MG63 (cell line): ENCODE measurements at places on chromosomes 2 and 18.

- no peak for DNase-seq
Observed at GRCh38 chr18:30971338-30971956, 71.1 kb downstream of the DSC3 start.

GRCh38 chr2:66753660-66754059 is 318.7 kb downstream of the MEIS1 start:
- DNase-seq: no peak

DNA sequence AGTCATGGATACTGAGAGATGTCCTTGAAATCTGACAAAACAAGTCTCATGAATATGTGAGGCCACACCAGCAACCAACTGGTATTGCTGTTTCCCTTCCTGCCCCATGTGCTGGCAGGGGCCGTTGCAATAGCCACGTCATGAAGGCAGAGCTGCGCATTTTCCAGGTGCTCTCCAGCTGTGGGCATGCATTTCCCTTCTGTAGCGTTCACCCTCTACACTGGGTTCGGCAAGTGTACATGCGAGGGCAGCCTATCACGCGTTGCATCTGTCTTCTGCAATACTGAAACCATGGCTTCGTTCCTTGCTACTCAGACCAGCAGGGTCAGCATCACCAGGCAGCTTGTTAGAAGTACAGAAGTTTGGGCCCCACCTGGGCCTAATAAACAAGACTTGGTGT is 17.4 kb downstream of the ARL4C start:
- no peak for DNase-seq

DNA sequence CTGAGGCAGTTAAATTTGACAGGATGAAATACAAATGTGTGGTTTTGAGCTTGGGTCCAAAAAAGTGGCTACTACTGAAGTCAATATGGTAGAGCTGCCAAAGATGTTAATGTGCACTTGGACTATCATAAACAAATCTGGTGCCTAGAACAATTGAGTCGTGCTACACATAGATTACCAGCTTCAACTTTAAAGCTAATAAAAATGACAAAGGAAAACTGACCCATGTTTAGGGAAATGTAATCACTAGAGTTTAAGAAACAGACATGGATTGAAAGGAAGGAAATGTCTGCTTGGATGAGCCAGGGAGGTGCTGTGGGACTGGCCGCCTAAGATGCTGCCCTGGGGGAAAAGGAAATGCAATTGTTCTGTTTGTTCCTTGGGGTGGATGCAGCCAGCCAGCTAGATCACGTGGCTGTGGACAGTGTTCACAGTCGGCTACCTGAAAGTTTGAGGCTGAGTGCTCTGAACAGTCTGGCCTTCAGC is 36.6 kb downstream of the CYB5A start:
- DNase-seq: no peak

DNA sequence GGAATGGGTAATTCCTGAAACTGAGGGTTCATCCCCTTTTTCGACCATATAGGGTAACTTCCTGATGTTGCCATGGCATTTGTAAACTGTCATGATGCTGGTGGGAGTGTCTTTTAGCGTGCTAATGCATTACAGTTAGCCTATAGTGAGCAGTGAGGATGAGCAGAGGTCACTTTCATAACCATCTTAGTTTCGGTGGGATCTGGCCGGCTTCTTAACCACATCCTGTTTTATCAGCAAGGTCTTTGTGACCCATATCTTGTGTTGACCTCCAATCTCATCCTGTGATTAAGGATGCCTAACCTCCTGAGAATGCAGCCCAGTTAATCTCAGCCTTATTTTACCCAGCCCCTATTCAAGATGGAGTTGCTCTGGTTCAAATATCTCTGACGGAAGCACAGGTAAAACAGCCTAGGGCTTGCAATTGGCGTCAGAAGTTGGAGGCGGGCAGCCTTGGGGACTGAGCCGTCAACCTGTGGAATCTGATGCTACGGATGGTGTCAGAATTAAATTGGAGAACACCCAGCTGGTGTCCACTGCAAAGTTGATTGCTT is 19.5 kb downstream of the RALBP1 start:
- no peak for DNase-seq

GRCh38 chr2:35339211-35339610 is 1016.4 kb upstream of the CRIM1 start:
- DNase-seq: no peak

GRCh38 chr2:25757906-25758305 is 84.5 kb upstream of the DTNB start:
- no peak for DNase-seq

DNA sequence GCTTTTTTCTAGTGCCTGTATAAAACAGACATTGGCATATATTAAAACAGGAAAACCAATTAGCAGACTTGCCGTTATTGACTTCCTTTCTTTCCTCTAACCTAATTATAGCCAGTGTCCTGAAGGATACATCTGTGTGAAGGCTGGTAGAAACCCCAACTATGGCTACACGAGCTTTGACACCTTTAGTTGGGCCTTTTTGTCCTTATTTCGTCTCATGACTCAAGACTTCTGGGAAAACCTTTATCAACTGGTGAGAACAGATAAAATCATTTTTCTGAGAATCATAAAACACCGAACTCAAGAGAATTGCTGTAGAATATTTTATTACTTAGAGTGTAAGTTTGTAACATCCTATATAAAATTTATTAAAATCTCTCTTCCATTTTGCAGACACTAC is 74.3 kb downstream of the SCN2A start:
- DNase-seq: no peak

DNA sequence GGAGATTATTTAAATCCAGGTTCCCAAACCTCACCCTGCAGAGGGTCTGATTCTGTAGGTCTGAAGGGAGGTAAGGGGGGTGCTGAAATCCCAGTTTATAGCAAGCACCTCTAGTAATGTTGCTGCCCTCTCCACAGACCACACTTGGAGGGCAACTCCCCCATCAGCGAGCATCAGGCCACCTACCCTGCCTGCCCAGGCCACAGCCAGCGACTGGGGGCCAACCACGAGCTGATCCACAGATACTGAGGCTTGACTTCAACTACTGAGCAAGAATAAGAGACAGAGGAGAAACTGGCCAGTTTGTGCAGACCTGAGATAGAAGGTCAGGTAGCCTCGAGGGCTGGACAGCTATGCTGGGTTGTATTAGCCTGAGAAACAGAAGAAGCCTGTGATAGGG is 36.3 kb upstream of the LBH start:
- no peak for DNase-seq

DNA sequence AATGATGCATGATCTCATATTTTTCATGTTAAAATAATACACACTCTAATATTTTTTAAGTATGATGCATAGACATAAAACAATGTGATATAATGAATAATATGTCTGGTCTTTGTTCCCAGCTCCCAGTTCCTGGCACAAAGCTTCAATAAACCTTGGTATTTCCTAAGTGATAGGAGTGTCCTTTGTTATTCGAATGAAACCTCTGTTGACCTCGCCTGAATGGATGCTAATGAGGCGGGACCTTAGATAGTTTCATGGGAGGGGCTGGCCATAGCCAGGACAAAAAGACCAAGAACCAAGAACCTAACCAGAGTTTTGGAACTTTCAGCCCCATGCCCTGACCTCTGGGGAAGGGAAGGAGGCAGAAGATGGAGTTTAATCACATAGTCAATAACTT is 257.7 kb upstream of the COPS8 start:
- no peak for DNase-seq

- DNase-seq: peak; percentile 7
Observed at GRCh38 chr18:68215931-68216330, 499.0 kb downstream of the TMX3 start.

DNA sequence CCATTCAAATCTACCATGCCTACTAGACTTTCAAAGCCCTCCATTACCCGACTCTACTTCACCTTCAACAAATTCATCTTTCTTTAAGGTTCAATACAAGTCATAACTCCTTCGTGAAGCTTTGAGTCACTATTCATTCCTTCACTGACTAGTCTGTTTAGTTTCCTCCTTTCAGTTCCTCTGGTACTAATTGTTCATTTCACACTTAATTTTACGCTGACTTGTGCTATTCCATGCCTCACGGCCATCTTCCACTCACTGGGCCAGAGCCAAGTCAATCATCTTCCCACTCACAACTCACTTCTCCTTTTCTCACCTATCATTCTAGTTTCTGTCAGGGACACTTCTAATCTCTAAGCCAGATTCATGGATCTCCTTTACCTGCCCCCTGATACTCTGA is 136.2 kb downstream of the MTX2 start:
- DNase-seq: no peak

DNA sequence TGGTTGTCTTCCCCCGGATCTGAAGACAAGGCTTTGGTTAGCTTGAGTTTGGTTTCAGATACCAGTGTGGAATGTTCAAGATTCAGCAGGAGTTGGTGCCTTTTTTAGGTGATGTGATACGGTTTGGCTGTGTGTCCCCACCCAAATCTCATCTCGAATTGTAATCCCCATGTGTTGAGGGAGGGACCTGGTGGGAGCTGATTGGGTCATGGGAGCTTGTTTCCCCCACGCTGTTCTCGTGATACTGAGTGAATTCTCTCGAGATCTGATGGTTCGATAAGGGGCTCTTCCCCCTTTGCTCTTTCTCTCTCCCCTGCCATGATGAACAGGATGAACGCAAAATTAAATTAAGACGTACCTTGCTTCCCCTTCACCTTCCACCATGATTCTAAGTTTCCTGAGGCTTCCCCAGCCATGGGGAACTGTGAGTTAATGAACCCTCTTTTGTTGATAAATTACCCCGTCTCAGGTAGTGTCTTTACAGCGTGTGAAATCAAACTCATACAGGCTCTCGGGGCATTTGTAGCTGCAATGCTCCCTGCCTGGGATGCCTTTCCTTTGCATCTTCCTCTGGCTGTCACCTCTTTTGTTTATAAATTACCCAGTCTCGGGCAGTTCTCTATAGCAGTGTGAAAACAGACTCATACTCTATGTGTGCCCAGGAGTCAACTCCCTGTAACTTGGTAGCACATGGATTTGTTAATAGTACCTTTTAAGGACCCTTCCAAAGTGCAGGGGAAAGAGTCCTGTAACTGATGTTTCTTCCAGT is 21.3 kb downstream of the PDCD1 start:
- DNase-seq: no peak

GRCh38 chr2:134466141-134466540 is 212.3 kb downstream of the MGAT5 start:
- no peak for DNase-seq

DNA sequence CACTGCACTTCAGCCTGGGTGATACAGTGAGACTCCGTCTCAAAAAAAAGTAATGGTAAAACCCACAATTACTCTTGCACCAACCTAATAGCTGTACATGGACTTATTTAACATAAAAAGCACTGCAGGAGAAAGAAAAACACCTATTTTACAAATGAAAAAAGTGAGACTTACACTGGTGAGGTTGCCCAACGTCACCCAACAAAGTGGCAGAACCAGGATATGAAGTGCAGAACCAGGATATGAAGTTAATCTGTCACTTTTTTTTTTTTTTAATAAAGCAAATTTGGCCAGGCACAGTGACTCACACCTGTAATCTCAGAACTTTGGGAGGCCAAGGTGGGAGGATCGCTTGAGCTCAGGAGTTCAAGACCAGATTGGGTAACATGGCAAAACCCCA is 13.5 kb upstream of the STK17B start:
- DNase-seq: no peak

DNA sequence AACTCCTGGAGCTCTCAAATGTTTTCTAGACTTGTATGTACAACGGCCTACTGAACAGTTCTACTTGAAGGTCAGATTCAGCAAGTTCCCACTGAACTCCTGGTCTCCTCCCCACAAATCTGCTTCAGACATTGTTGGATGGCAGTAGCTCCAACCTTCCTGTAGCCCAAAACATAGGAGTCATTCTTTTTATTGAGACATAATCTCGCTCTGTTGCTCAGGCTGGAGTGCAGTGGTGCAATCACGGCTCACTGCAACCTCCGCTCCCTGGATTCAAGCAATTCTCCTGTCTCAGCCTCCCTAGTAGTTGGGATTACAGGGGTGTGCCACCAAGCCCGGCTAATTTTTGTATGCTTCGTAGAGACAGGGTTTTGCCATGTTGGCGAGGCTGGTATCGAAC is 47.3 kb downstream of the QPCT start:
- no peak for DNase-seq

DNA sequence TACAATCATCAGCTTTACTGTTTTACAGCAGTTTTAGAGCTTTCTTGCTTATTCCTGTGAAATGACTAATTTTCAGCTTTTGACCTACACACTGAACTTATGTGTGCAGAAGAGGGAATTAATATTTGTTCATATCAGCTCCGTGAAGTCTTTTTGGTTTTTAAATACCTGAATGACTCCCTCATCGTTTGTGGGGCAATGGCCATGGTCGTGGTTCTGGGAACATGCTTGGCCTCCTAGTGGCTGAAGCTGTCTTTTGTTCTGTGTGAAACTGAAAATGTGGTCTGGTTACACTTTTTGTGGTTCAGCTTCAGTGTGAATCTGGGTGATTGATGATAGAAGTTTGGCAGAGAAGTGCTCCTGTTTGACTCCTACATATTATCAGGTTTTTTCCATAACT is 408.1 kb downstream of the THSD7B start:
- DNase-seq: peak; percentile 4

DNA sequence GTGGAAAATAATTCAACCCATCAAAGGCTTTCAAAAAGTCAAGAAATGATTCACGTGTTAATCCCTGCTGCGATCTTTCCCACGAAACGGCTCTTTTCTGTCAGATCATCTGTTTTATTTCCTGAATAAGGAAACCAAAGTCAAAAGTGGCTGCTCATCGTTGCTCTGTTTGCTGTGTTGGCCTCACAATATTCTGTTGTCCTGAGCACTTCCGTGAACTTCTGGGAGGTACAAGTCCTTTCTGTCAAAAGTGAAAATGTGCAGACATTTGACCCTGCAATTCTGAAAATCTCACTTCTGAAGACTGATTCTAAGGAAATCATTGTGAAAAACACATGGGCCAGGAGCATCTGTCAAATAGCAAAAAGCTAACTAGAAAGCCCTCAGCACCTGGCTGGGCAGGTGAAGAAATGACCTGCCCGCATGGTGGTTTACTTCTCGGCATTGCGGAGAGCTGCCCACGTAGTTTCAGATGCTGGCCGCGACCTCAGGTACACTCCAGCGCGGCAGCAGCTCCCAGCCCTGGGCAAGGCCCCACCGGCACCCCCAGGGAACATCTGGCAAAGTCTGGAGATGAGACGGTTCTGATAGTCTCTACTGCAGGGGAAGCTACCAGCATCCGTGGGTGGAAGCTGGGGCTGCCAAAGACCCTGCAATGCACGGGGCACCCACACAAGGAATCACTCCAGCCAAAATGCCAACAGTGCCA is 31.9 kb upstream of the GPC1 start:
- DNase-seq: no peak

GRCh38 chr18:24208270-24209035 is 69.6 kb downstream of the CABYR start:
- DNase-seq: no peak

- no peak for DNase-seq
Observed at GRCh38 chr2:31522786-31523185, 58.0 kb downstream of the SRD5A2 start.

DNA sequence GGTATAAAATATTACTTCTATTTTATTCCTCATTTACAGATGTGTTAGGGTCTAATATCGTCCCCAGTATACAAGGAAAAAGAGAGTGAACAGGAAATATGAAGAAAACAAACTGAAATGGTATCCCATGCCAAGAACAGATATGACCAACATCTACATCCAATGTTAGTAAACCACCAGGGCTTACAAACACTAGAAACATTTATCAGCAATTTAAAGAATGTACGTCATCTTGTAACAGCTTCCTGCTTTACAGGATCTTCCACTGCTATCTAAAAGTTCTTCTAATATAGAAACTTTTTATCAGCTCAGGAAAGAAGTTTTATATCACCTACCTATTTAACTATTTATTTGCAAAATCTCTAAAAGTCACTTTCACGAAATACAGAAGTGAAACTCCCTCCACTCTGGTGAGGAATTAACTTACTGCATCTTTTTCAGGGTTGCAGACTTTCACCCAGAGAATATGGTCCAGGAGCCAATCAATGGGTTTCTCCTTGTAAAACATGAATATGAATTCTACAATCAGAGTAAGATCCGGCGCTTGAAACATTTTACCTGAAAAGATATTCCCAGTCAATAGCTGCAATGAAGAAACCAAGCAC is 35.2 kb downstream of the UNC50 start:
- DNase-seq: no peak
